Activated CD8-positive, alpha-beta memory T cell treated with anti-CD3 and anti-CD28 coated beads for 4 hours (primary cell): ENCODE measurements at places on chromosomes 7 and 10.

- no peak for DNase-seq
These were observed 34.8 kb upstream of the ARHGAP22 start for GRCh38 chr10:48639632-48640031.

GRCh38 chr7:46990761-46991160 is 591.1 kb downstream of the TNS3 start:
- no peak for DNase-seq

DNA sequence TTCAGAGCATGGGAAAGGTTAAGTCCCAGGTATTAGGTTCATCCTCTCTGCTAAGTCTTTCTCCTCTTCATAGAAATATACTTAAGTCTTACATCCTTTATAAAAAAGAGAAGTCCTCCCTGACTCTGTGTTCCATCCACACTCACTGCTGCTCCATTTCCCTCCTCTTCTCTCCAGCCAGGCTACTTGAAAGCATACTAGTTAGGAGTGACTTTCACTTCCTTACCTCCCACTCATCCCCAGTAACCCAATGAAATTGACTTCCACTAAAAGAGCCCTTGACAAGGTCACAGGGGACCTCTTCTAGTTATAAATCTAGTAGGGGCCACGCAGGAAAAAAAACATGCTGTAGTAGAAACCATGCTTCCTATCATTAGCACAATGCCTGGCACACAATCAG is 133.1 kb upstream of the AGK start:
- DNase-seq: no peak

DNA sequence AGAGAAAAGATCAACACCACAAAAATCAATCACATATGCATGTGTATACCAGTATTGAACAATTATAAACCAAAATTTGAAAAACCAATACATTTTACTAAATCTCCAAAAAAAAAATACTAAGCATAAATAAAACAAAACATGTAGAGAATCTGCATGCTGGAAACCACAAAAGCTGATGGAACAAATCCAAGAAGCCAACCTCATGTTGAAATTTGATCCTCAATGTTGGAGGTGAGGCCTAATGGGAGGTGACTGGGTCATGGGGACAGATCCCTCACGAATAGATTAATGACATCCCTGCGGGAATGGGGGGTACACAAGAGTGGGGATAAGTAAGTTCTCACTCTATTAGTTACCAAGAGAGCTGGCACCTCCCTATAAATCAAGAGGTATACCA is 82.5 kb downstream of the OAT start:
- DNase-seq: no peak

DNA sequence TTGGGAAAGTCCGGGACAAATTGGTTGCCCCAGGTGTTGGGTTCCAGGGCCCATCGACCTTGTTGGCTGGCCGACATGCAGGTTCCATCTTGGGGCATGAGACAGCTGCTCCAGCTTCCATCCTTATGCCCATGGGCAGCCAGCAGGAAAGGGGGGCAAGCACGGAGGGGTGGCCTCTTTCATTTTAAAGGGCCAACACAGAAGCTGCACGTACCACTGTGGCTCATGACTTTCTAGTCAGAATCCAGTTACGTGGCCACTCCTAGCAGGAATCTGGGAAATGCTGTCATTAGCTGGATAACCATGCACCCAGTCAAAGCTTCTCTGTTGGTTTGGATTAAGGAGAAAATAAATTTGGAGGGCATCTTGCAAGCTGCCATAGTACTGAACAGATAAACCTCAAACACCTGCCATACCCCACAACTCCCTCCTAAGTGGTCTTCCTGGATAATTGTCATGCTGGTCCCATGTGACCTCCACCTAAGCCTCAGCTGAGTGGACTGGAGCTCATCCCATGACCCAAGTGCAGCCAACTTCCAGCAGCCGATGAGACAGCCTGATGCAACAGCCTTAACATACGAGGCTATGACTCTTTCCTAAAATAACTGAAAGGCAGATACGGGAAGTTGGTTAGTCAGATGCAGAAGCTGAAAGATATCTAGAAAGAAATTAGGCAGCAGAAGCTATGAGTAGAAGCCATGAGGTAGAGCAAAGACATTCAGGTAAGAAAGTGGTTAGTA is 21.4 kb upstream of the GSDME start:
- DNase-seq: no peak

DNA sequence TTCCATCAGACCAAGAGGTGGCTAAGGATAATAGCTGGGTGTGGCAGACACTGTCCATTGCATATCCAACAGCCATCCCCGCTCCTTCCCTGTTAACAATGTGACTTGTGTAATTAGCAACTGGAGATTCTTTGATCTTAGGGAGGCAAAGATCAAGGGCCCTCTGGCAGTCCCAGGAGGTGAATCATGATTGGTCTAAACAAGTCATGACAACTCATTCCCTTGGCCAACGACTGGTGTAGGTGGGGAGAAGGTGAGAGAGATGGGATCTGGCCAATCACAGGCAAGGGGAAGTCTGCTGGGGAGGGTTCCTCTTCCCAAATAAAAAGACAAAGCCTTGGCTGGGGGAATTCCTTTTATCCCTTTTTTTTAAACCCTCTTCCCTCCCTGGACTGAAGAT is 46.2 kb upstream of the COMTD1 start:
- no peak for DNase-seq

- DNase-seq: no peak
These were observed 30.2 kb downstream of the KLHL7 start for GRCh38 chr7:23135755-23136154.
